Calu3 (cell line): ENCODE measurements at places on chromosomes 11 and 22. TPM values are rescaled to one million over a fixed set of nuclear protein-coding genes. Genes with fewer than 3 reads are reported as not detected.
A peak's percentile ranks its signal among the peaks of the same experiment; 100 is the strongest.

DNA sequence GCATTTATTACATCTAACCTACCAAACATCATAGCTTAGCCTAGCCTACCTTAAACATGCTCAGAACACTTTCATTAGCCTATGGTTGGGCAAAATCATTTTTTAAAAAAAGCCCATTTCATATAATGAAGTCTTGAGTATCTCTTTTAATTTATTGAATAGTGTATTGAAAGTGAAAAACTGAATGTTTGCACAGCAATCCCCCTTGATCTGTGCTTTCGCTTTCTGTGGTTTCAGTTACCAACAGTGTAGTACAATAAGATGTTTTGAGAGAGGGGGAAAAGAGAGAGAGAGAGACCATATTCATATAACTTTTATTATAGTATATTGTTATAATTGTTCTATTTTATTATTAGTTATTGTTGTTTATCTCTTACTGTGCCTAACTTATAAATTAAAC is 8.4 kb upstream of the MAP6 start:
- H3K27me3 ChIP-seq, result peaks cover 66% of the 10 kb centered on the region
- no peak overlapping the region for H3K4me3 ChIP-seq
- H3K36me3 ChIP-seq, result no peaks in the 10 kb centered on the region
- H3K27ac ChIP-seq, result no peak overlapping the region
- H3K4me1 ChIP-seq, result no peaks in the 10 kb centered on the region

DNA sequence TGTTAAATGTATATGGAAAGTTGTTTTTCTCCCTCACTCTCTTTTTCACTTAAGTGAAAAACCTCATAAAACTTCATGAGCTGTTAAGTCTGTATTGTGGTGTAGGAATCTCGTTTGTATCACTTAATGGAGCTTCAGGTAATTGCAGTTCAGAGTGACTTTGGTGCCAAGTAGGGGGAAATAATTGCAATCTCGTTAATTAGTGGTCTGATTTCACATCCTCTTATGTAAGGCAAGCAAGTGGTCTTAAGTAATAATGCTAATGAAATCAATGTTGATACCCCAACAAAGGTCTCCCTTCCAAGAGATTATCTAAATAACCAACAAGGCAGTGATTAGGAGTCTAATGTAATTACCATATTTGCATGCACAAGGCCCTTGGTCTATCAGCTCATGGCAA is 174.2 kb upstream of the SORL1-AS1 start:
- H3K4me3 ChIP-seq, result no peak overlapping the region
- no peak overlapping the region for H3K27ac ChIP-seq
- H3K4me1 ChIP-seq, result no peaks in the 10 kb centered on the region

DNA sequence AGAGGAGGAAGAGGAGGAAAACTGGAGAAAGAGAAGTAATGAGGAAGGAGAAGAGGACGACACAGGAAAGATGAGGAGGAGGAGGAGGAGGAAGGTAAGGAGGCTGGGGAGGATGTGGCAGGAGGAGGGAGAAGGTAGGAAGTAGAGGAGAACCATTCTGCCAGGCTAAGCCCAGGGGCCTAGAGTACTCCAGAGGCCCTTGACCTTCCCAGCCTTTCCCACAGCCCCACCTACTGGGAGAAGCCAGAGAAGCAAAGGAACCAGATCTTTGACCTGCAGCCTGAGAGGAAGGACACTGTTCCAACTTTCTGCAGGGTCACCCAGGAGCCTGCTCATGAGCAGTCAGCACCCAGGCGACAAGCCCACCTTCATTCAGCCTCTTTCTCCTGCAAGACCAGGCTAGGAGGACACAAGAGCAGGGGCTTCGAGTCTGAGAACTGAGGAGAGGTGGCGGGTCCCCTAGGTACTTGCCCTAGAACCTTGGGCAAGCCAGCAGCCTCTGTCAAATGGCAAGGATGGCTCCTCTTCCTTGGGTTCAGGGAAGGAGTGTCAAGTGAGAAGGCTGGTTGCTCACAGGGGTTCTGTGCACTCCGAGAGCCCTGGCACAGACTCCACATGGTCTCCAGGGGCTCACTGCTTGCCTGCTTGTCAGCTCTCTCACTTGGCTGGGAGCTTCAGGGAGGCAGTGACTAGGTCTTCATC is 27.9 kb upstream of the OAF start:
- DNase-seq, result no peak
- H3K4me3 ChIP-seq, result no peak overlapping the region
- no peaks in the 10 kb centered on the region for H3K36me3 ChIP-seq

- H3K4me3 ChIP-seq, result peak overlapping the region; percentile 95
- H3K27ac ChIP-seq, result peak overlapping the region; percentile 91
- H3K36me3 ChIP-seq, result peaks cover 28% of the 10 kb centered on the region
These were observed 1.7 kb downstream of the QSER1 start for GRCh38 chr11:32894149-32894827.

The OR2AG1 gene
- total RNA-seq, result not detected in 2 replicates

The FAM111A gene
- total RNA-seq, result 87.9 and 91.6 TPM in 2 replicates
